H54 (cell line): ENCODE measurements at places on chromosomes 1 and 21.

- no peak for DNase-seq
Observed at GRCh38 chr1:54818461-54819194, 17.5 kb upstream of the TTC22 start.

GRCh38 chr21:42505090-42505726, 8.4 kb upstream of the SLC37A1 start:
- no peak for DNase-seq

GRCh38 chr1:57616921-57617320, 193.1 kb upstream of the DAB1 start:
- no peak for DNase-seq

DNA sequence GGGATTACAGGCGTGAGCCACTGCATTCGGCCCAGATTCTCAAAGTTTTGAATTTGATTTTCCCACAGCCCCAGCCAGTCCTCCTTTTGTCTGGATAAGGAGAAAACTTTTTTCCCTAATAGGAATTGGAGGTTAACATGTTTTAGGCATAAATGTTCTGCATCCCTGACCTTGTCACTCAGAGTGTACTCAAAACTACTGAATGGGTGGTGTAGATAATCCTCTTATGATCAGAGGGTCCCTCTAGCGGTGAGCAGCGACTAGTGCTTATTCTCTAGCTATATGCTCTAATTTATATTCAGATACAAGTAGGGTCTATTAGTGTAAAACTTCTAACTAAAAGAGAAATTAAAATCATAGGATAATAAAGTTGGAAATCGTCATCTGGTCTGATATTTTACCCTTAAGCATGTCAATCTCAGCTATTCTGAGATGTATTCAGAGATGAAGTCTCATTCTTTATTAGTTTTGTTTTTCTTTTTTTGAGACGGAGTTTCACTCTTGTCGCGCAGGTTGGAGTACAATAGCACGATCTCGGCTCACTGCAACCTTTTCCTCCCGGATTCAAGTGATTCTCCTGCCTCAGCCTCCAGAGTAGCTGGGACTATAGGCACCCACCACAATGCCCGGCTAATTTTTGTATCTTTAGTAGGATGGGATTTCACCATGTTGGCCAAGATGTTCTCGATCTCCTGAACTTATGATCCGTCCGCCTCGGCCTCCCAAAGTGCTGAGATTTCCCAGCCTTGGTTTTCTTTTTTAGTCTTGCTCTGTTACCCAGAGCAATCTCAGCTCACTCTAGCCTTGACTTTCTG, 2.7 kb upstream of the PSMD4 start:
- peak; percentile 79 for DNase-seq

DNA sequence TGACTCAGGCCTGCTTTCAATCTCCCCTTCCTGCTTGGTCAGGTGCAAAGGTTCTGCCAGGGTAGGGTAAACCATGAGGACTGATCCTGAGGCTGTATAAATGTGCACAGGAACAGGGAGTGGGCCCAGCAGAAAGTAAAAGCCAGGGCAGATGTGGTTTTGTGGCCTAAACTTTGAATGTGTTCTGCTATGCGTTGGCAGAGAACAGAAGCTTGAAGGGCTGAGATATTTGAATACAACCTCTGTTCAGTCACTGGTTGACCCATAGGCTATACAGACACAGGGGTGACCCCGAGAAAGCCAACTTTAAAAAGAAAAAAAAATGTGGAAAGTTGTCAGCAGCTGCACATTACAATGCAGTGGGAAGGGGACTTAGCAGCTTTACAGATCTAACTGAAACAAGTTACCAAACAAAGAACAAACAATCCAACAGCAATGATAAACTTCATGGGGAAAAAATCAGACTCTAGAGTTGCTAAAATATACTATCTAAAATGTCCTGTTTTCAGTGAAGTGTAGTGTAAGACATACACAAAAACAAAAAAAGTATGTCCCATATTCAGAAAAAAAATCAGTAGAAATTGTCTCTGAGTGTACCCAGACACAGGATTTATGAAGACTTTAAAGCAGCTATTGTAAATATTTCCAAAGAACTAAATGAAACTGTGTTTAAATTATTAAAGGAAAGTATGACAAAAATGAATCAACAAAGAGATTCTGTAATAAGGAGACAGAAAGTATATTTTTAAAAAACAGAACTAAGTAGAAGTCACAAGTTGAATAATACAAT, 216.1 kb downstream of the RPS6KC1 start:
- DNase-seq = no peak

DNA sequence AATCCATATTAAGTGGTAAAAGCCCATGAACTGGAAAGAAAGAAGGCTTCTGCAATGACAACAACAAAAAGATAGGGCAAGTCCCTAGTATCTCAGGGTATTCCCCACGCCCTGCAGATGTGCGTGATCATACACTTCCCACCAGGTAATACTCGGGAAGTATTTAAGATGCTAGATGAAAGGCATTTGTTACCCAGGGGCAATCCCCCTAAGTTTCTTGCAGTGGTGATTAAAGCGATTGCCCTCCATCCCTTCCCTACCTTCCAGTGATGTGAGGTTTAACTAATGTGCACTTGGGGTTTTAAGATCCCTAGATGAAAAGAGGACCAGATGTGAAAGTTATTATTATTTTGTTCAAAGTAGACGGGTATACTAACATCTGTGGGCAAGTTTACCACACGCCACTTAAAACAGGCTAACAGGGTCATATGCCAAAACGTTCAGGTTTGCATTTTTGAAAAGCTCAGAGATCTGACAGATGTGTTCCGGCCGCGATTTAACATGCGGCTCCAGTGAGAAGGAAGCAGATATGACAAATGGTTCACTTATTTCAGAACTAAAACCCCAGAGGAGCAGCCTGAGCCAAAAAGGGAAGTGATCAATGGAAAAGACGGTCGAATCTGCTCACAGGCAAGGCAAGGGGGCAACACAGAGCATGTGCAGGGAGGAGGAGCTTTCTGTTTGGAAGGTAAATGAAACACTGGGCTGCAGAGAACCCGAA, 17.4 kb downstream of the TIAM1 start:
- no peak for DNase-seq

GRCh38 chr1:101291562-101292380, 55.0 kb downstream of the S1PR1 start:
- DNase-seq = no peak

DNA sequence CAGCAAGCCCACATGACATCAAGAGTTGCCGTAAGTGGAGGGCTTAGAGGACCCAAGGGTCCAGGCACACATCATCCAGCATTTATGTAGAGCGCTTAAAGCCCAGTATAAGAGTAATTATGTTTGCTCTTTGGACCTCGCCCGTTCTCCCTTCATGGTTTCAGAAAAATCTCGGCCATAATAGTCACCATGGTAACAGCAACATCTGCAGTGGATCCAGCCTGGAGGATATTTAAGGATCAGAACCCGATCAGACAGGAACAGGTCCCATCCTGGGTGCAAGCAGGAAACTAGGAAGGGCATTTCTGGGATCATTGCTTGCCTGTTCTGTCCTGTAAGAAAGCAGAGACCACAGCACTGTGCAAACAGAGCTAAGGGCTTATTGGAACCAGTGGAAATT, 89.9 kb upstream of the KAZN start:
- no peak for DNase-seq

DNA sequence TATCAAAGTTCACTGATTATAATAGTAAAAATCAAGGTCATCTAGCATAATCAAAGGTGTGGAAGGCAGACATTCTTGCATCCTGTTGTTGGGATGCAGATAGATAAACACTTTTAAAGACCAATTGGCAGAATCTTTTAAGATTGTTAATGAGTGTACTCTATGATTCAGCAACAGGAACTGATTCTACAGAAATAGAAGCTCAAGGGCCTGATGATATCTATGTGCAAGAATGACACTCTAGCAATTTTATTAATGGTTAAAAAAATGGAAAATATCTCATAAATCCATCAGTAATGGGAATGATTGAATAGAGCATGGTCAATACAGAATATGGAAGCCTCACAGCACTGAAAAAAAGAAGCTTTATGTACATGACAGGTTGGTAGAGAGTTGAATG, 2.2 kb upstream of the ATP1A4 start:
- no peak for DNase-seq

GRCh38 chr1:75123756-75124155, 10.4 kb upstream of the LHX8 start:
- DNase-seq = no peak

DNA sequence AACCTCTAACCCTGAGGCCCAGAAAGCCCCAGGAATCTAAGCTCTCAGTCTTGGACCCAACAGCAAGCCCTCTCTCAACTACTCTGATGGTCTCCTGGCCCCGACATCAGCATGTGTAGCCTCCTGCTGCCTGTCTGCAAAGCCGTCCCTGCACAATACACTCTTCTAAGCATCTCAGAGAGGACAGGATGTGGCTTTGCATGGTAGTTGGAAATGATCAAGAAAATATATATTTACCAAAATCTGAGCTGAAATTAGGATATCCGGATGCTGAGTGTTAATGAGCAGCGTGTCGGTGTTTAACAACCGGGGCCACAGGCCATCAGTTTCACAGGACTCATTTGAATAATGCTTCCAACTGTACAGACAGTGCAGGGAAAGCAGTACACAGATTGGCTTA, 59.1 kb upstream of the SIM2 start:
- no peak for DNase-seq

DNA sequence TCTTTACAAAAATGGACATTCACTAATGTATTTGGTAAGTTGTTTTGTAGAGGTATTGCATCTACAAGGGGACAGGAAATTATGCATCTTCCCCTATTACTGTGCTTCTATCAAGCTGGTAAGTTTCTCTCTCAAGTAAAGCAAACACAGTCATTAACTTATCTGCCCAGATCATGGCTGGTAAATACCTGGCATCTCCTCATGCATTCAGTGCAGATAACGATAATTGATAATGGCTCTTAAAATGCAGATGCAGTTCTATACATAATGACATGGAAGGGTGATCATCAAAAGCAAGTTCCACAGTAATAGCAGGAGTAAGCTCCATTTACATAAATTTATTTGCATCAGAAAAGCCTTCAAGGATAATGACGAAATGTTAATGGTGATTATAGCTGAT, 122.4 kb downstream of the SIPA1L2 start:
- no peak for DNase-seq

- DNase-seq = no peak
Observed at GRCh38 chr1:108533351-108534083, 26.4 kb upstream of the EEIG2 start.

DNA sequence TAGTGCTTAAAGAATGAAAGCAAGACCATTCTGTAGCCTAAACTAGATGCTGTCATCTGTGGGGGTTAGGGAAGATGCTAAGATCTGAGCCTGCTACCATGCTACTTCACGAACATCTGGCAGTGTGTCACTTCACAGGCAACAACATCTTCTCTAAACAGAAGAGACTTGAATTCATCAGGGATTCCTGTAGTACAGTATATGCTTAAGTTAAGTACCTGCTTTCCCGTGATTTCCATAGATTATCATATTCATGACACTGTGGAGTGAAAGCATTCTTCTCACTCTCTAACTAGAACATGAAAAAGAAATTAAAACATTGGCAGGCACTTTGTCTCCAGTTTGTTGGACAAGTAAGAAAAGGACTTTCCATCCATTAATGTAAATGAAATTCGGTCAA, 390.9 kb downstream of the PTBP2 start:
- no peak for DNase-seq

- no peak for DNase-seq
Observed at GRCh38 chr21:18443701-18444100, 40.1 kb upstream of the TMPRSS15 start.

DNA sequence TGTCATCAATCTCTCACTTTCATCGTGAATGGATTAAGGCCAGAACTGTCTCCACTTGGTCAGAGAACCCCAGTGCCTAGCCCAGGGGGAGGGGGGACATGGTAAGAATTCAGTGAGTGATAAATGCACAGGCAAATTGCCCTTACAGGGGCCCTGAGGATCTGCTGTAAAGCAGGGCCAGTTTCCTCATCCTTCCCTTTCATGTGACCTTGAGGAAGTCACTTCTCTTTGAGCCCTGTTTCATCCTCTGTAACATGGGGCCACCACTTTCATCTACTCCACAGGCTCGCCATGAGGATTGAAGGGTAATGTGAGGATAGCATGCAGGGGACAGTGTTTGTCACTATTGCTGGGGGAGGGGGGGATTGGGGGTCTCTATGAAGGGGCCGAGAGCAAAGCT, 28.1 kb upstream of the C1QA start:
- no peak for DNase-seq

- no peak for DNase-seq
Observed at GRCh38 chr21:43772425-43772821, 3.7 kb downstream of the CSTB start.

GRCh38 chr1:118907466-118907865, 80.7 kb downstream of the TBX15 start:
- DNase-seq = no peak

- no peak for DNase-seq
Observed at GRCh38 chr1:19424651-19425570, 60.4 kb downstream of the CAPZB start.

DNA sequence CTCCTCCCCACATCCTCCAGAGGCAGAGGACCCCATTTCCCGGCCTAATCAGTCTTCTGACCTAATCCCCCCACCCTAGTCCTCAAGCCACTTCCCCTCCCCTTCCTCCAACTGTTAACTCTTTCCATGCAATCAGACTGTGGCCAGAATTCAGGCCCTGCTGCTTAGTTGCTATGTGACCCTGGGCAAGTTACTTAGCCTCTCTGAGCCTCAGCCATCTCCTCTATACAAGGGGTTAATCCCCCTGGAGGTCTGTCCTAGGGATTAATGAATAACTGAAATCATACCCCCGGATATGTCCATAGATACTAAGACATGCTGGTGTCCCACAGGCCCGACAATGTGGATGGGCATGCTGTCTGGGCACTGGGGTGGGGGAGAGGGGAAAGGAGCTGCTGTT, 18.3 kb downstream of the AHDC1 start:
- DNase-seq = no peak

DNA sequence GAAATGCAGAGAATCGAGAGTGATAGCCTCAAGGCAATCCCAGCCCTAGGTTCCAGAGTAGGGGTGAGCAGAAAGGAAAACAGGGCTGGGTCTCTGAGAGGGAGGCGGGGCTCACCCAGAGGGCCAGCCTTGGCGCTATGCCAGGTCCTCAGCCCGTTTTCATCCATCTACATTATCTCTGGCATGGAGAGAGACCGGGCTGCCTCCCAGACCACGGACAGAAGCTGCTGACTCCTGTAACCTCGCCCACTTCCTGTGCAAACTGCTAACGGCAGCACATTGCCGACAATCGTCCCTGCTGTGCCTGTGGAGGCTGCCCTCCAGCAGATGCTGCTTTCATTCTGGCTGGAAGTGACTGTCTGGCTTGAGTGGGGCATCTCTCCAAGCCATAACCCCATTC, 569.1 kb downstream of the NPHP4 start:
- DNase-seq = no peak

GRCh38 chr1:3015269-3015635, 6.0 kb upstream of the ACTRT2 start:
- no peak for DNase-seq

DNA sequence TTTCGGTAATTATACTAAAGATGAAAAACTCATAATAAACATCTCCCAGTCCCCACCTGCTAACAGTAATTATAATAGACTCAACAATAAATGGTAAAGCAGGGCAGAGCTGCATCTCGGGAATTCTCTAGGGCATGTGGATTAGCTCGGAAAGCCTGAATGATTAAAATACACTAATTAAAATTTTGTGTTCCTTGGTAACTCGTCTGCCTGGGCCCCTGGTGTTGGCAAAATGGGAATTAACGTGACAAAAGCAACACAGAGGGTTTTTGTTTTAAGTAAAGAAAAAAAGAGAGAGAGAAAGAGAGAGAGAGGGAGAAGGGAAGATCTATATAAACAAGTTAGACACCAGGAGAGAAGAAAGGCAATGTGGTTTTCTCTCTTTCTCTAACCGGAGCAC, 62.1 kb downstream of the CASZ1 start:
- DNase-seq = no peak

- no peak for DNase-seq
Observed at GRCh38 chr1:204405988-204406387, 5.6 kb downstream of the PPP1R15B start.
